Heart right ventricle (tissue), 16 donors: ENCODE measurements at places on chromosomes 6 and 20. TPM values are rescaled to one million over a fixed set of nuclear protein-coding genes. Genes with fewer than 3 reads are reported as not detected.
A peak's percentile ranks its signal among the peaks of the same experiment; 100 is the strongest.

Gene HLA-DQA1
- total RNA-seq: 13.3 TPM

Gene ADAM33
- total RNA-seq: 11.0 TPM

Gene CALHM5
- total RNA-seq: 1.5 TPM

Gene SLC35B2
- total RNA-seq: 20.8 TPM

- no peak overlapping the region for H3K27ac ChIP-seq
- DNase-seq: no peak
- peaks cover 12% of the 10 kb centered on the region for H3K27me3 ChIP-seq
- H3K4me3 ChIP-seq: no peak overlapping the region
- no peaks in the 10 kb centered on the region for H3K4me1 ChIP-seq
- H3K36me3 ChIP-seq: no peaks in the 10 kb centered on the region
Observed at GRCh38 chr20:4153251-4153650, 137.9 kb upstream of the RNF24 start.

GRCh38 chr6:112205427-112206109, 48.8 kb downstream of the LAMA4 start:
- no peaks in the 10 kb centered on the region for H3K36me3 ChIP-seq
- DNase-seq: no peak
- H3K4me3 ChIP-seq: no peak overlapping the region
- no peaks in the 10 kb centered on the region for H3K27me3 ChIP-seq
- H3K4me1 ChIP-seq: peaks cover 37% of the 10 kb centered on the region

- no peak overlapping the region for H3K27ac ChIP-seq
- peaks cover 79% of the 10 kb centered on the region for H3K27me3 ChIP-seq
- no peak for DNase-seq
- peak overlapping the region; percentile 14 for H3K4me3 ChIP-seq
- H3K36me3 ChIP-seq: no peaks in the 10 kb centered on the region
Observed at GRCh38 chr6:30127238-30128093, 8.5 kb upstream of the TRIM40 start.

GRCh38 chr20:48556956-48557355, 270.8 kb downstream of the PREX1 start:
- no peak overlapping the region for H3K27ac ChIP-seq
- H3K4me3 ChIP-seq: no peak overlapping the region
- no peak for DNase-seq
- H3K4me1 ChIP-seq: no peaks in the 10 kb centered on the region
- H3K36me3 ChIP-seq: no peaks in the 10 kb centered on the region

DNA sequence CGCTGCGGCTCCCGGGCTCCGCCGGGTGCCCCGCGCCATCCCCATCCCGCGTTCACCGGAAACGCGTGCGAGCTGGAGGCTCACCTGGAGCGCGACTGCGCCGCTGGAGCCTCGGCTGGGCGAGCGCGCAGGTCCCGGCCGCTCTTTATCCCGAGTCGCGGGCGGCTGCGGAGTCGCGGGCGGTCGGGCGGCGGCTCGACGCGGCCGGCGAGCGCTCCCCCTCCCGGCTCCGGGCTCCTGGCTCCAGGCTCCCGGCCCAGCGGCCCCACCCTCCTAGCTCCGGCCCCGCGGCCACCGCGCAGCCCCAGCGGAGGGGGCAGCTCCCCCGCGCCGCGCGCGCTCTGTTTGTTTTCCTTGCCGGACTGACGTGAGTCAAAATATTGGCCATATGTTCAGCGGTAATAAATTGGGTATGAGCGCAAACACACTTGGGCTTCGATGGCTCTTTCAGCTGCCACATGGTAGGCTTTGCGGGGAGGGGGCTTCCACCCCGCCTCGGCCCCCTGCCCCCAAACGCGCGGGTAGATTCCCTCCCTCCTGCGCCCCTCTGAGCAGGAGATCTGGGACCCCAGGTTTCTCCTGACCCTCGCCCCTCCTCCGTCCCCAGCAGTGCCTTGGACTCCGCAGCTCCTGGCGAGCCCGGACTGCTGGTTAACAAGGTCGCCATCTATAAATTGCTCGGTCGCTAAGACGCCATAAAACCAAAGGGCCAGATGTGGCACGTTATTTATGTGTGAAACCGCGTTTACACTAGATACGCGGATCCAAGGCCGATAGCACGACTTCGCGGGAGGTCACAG, 8.8 kb upstream of the NKX2-2 start:
- peaks cover 13% of the 10 kb centered on the region for H3K4me1 ChIP-seq
- H3K27me3 ChIP-seq: peaks cover 95% of the 10 kb centered on the region
- H3K4me3 ChIP-seq: peak overlapping the region; percentile 14
- no peak for DNase-seq
- no peaks in the 10 kb centered on the region for H3K36me3 ChIP-seq
- no peak overlapping the region for H3K27ac ChIP-seq

DNA sequence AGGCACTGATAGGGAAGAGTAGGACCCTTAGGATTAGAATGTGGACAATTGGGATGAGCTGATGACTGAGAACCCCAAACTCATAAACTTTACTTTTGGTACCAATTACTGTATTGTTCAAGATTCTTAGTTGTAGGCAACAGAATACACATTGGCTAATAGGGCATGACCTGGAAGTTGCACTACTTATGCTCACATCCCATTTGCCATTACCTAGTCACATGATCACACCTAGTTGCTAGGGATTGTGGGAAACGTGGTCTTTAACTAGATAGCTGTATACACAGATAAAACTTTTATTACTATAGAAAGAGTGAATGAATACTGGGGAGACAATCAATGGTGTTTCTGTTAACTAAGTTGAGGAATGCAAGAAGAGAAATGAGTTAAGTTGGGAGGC, 113.4 kb upstream of the AKIRIN2 start:
- no peak for DNase-seq
- H3K4me1 ChIP-seq: no peaks in the 10 kb centered on the region
- H3K27me3 ChIP-seq: no peaks in the 10 kb centered on the region
- no peak overlapping the region for H3K27ac ChIP-seq

DNA sequence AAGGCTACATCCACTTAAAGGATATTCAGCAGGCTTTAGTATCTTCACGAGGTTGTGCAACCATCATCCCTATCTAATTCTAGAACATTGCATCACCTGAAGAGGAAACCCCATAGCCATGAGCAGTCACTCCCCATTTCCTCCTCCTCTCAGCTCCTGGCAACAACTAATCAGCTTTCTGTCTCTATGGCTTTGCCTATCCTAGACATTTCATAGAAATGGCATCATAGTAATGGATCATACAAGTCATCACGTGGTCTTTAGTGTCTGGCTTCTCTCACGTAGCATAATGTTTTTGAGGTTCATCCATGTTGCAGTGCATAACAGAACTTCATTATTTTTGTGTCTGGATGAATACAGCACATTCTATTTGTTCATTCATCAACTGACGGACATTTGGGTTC, 20.5 kb downstream of the SNAI1 start:
- no peak overlapping the region for H3K27ac ChIP-seq
- H3K36me3 ChIP-seq: no peaks in the 10 kb centered on the region
- no peaks in the 10 kb centered on the region for H3K27me3 ChIP-seq
- H3K4me3 ChIP-seq: no peak overlapping the region

GRCh38 chr6:168052291-168052891, 26.6 kb downstream of the FRMD1 start:
- no peak for DNase-seq
- no peaks in the 10 kb centered on the region for H3K36me3 ChIP-seq
- no peaks in the 10 kb centered on the region for H3K27me3 ChIP-seq
- H3K4me1 ChIP-seq: peaks cover 40% of the 10 kb centered on the region
- no peak overlapping the region for H3K4me3 ChIP-seq

- H3K27me3 ChIP-seq: no peaks in the 10 kb centered on the region
- no peaks in the 10 kb centered on the region for H3K4me1 ChIP-seq
- H3K4me3 ChIP-seq: no peak overlapping the region
- no peak overlapping the region for H3K27ac ChIP-seq
Observed at GRCh38 chr20:11935212-11936154, 17.8 kb downstream of the BTBD3 start.

- H3K27me3 ChIP-seq: no peaks in the 10 kb centered on the region
- H3K4me1 ChIP-seq: no peaks in the 10 kb centered on the region
- no peak overlapping the region for H3K27ac ChIP-seq
- DNase-seq: no peak
- H3K36me3 ChIP-seq: no peaks in the 10 kb centered on the region
Observed at GRCh38 chr6:82237013-82237412, 10.5 kb downstream of the IBTK start.

GRCh38 chr6:157520117-157520406, 139.1 kb downstream of the ZDHHC14 start:
- no peak for DNase-seq
- H3K27me3 ChIP-seq: no peaks in the 10 kb centered on the region

DNA sequence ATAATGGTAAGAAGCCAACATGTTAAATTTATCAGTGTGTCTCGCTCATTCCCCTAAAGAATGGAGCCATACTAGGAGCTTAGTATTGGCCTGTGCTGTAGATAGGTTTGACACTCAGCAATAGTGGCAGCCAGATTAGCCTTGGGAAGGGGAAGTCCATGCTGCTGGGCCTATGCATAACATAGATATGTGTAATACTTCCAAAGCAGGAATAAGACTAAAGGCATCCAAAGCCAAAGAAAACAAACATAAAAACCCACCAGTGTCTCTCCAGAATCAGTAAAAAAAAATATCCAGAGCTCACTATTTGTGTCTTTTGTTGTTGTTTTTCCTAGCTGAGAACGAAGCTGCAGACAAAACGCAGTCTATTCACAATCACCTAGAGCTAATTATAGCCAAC, 104.2 kb upstream of the STXBP5 start:
- DNase-seq: no peak
- no peak overlapping the region for H3K27ac ChIP-seq
- no peaks in the 10 kb centered on the region for H3K4me1 ChIP-seq
- no peaks in the 10 kb centered on the region for H3K36me3 ChIP-seq

- H3K27me3 ChIP-seq: no peaks in the 10 kb centered on the region
- DNase-seq: peak; percentile 53
- peak overlapping the region; percentile 72 for H3K4me3 ChIP-seq
- H3K36me3 ChIP-seq: no peaks in the 10 kb centered on the region
- peak overlapping the region; percentile 97 for H3K27ac ChIP-seq
- H3K4me1 ChIP-seq: peaks cover 66% of the 10 kb centered on the region
Observed at GRCh38 chr20:44180814-44181213, 6.2 kb downstream of the JPH2 start.

DNA sequence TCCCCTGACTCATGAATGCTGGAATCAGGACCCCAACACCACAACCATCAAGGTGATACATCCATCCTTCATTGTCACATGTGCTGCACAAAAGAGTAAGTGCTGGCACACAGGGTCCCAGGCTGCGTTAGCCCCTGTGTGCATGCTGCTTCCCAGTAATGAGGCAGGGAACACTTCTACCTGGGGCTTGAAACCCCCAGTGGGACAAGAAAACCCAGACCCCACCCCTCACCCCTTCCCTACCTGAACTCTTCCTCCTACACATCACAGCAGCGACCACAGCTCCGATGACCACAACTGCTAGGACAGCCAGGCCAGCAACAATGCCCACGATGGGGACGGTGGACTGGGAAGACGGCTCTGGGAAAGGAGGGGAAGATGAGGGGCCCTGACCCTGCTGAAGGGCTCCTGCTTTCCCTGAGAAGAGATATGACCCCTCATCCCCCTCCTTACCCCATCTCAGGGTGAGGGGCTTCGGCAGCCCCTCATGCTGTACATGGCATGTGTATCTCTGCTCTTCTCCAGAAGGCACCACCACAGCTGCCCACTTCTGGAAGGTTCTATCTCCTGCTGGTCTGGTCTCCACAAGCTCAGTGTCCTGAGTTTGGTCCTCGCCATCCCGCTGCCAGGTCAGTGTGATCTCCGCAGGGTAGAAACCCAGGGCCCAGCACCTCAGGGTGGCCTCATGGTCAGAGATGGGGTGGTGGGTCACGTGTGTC, 2.0 kb downstream of the HLA-B start:
- H3K27me3 ChIP-seq: no peaks in the 10 kb centered on the region
- no peaks in the 10 kb centered on the region for H3K36me3 ChIP-seq
- peak overlapping the region; percentile 66 for H3K4me3 ChIP-seq
- H3K27ac ChIP-seq: peak overlapping the region; percentile 92
- H3K4me1 ChIP-seq: no peaks in the 10 kb centered on the region

DNA sequence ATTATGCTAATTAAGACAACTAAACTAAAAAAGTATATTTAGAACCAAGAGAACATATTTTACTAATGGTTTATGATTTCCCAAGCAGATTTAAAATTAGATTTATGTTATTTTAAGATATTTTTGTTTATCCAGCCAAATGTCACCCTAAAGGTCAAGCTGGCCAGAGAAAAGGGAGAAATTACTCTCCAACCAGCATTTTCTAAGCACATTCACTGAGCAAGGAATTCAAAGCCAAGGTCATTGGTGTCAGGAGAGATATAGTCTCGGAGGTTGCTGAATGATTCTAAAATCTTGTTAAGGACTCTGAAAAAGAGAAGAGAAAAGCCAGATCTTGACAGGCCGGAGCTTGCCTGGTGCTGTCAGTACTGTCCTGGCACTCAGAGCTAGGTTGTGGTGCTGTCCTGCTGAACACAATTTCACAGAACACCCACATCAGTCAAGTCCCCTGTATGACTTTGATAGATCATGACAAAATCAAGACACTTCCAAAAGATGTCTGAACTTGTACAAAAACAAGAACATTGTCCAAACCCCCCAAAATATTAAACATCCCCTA, 222.3 kb upstream of the SMLR1 start:
- no peaks in the 10 kb centered on the region for H3K36me3 ChIP-seq
- no peaks in the 10 kb centered on the region for H3K27me3 ChIP-seq
- H3K4me3 ChIP-seq: no peak overlapping the region
- no peak overlapping the region for H3K27ac ChIP-seq

- peak overlapping the region; percentile 30 for H3K27ac ChIP-seq
- DNase-seq: no peak
- peaks cover 7% of the 10 kb centered on the region for H3K4me1 ChIP-seq
- H3K36me3 ChIP-seq: no peaks in the 10 kb centered on the region
- no peaks in the 10 kb centered on the region for H3K27me3 ChIP-seq
- H3K4me3 ChIP-seq: no peak overlapping the region
Observed at GRCh38 chr6:150857945-150858308, 7.6 kb upstream of the MTHFD1L start.

GRCh38 chr6:31354158-31354863, 2.7 kb downstream of the HLA-B start:
- no peak overlapping the region for H3K27ac ChIP-seq
- no peaks in the 10 kb centered on the region for H3K27me3 ChIP-seq
- H3K4me1 ChIP-seq: peaks cover 4% of the 10 kb centered on the region
- H3K36me3 ChIP-seq: peaks cover 29% of the 10 kb centered on the region
